Vagina (tissue), 2 donors: ENCODE measurements at places on chromosomes 6 and 20.

- DNase-seq: no peak
Measured at GRCh38 chr6:167472148-167472547, 147.3 kb downstream of the TTLL2 start.

DNA sequence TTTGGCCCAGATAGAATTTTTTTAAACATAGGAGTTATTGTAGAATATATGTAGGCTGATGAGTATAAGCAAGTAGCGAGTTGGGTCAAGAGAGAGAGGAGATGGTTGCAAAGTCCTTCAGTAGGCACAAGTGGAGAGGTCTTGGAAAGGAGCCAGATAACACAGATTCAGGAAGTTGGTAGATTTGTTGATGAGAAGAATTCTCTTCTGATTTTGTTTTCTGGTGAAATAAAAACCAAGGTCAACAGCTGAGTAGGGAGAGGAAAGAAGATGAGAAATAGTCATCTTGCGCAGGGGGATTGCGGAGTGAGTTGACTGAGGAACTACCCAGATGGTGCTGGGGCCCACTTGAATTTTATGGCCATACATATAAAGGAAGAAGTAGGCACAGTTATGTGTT lies 17.4 kb upstream of the CD83 start:
- no peak for DNase-seq

- no peak for DNase-seq
Measured at GRCh38 chr6:113888493-113888892, 31.3 kb downstream of the MARCKS start.

- DNase-seq: no peak
Measured at GRCh38 chr20:12391099-12391498, 473.4 kb downstream of the BTBD3 start.

DNA sequence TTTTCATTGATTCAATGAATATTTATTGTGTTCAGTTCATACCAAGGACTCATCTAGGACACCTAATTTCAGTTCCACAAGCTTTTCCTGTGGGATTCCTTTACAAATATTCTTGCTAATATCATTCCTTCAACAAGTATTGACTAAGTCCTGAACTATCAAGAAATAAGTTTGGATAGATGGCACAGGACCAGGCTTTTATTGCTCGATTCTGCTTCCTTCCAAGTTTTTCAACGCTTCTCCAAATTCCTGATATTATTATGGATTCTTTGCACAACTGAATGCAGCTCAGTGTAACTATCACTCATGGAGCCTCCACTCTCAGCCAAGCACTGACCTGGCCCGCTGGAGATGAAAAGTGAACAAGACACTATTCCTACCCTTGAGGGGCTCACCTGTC lies 32.7 kb upstream of the COL21A1 start:
- DNase-seq: no peak

- no peak for DNase-seq
Measured at GRCh38 chr20:16520154-16520553, 53.1 kb downstream of the KIF16B start.

DNA sequence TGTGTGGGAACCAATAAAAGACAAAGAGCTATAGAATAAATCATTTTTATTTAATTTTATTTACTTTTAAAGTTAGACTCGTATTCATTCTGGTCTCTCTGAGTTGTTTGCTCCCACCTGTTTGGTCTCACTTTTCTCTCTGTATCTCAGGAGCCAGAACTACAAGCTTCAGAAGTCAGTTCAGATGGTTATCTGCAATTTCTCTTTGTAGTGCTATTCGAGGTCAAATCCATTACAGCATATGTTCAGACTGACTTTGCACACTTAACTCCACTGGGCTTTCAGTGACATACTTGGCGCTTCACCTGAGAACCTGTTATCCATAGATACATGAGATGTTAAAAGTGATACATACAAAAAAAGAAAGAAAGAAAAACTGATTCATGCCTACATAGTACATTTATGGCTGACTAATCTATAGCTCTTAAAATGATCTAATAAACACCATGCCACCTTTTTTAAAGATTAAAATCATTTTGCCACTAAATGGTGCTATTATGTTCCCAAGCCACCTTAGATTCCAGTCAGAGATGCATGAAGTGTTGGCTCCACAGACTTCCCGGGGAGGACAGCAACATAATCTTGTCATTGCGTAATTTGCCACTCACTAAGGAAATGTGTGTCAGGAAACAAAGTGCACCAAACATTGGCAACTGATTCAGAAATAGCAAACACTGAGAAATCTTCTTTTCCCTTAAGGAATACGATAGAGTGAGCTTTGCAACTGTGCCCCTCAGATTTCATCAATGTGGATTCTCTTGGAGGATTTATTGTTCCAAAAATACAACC lies 396.7 kb downstream of the HACE1 start:
- no peak for DNase-seq

DNA sequence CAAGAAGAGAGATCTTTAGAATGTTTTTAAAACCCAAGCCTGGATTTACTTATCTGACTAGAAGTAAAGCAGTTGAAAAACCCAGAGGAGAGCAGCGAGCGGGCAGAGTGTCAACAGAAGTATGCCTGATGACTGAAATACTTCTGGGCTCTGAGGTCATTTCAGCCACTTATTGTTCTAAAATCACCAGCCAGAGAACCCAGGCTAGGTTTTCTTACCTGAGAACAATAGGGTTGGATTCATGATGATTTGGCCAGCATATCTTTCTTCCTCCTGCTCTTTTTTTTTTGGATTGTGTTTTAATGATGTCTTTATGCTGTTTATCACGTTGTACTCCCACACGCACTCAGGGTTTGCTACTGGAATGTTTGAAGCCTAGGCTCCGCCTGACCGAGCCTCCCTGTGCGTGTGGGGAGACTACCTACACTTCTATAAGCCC lies 63.0 kb upstream of the KIF25 start:
- no peak for DNase-seq

GRCh38 chr6:132391391-132392269 lies 9.6 kb downstream of the MOXD1 start:
- peak; percentile 95 for DNase-seq

DNA sequence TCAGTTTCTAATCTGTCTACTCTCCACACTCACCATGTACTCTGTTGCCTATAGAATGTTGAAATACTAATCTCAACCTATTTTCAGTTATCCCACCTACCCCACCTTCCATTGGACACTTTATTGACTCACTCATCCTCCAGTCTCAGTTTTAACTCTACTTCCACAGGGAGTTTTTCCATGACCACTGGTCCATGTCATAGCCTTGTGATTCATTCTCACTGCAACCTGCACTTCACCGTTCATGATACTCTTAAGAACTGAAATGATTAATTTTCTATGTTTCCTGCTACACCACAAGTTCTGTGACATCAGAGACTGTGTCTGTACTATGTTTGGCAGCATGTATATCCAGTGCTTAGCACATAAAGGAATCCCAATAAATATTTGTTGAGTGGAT lies 122.8 kb upstream of the HSF2 start:
- DNase-seq: no peak

DNA sequence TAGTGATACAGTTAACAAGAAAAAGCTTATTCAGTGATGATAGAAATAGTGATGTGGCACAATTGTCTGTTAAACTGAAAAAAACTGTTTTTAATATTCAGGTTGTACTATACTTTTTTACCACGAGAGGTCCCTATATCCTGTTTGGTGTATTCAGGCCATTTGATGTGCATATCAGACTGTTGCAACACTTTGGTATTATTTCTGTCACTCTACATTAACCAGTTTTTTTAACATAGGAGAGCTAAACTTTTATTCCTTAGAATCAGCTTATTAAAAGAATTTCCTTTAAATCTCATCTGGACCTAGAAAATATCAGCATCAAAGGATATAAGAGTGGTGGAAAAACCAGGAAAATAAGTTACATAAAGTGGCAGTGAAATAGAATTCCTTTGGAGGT lies 36.8 kb downstream of the TSPYL4 start:
- no peak for DNase-seq

- no peak for DNase-seq
Measured at GRCh38 chr6:135379647-135380046, 117.9 kb downstream of the AHI1 start.

DNA sequence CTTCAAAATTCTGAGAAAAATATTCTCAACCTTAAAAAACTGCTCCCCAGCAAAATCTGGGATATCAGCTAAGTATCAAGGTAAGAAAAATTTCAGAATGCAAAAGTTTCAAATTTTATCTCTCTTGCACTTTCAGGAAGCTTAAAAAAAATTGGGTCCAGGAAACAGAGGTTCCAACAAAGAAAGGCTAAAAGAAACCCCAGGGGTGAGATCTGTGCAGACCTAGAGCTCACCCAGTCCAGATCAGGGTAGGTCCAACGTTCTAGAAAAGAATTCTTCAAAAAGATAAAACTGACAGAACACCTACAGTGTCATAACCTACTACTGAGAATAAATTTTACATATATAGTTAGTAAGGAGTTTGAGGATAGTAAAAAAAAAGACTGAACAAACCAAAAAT lies 23.5 kb downstream of the ILRUN start:
- no peak for DNase-seq

DNA sequence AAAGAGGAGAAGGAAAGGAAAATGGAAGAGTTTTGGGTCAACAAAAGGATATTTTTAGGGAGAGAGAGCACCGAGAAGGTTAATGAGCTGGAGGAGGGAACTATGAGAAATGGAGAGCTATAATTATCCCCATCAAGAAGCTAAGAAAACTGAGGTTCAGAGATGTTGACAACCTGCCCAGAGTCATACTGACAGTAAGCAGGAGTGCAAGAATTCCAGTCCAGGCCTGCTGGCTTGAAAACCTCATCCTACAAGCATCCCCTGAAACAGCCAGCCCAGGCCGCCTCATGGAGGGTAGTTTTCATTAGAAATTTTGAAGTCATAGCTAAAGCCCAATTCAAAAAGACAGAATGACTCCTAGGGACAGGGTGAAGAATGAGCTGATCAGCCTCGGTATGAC lies 172.1 kb upstream of the LRFN2 start:
- DNase-seq: no peak

DNA sequence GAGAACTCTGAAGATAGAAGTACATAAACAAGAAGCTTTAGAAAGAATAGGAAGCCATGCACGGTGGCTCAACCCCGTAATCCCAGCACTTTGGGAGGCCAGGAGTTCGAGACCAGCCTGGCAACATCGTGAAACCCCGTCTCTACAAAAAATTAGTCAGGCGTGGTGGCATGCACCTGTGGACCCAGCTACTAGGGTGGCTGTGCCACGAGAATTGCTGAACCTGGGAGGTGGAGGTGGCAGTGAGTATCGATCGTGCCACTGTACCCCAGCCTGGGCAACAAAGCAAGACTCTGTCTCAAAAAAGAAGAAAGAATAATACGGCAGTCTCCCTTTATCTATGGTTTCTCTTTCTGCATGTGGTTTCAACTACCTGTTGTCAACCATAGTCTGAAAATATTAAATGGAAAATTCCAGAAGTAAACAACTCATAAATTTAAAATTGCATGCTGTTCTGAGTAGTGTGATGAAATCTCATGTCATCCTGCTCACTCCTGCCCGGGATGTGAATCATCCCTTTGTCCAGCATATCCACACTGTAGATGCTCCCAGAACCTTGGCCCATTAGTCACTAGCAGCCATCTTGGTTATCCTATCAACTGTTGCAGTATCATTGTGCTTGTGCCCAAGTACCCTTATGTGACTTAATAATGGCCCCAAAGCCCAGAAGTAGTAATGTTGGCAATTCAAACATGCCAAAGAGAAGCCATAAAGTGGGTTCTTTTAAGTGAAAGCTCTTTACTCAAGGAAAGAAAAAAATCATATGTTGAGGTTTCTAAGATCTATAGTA lies 22.1 kb downstream of the DEK start:
- DNase-seq: no peak

- DNase-seq: no peak
Measured at GRCh38 chr20:3532089-3532615, 61.3 kb downstream of the ATRN start.

DNA sequence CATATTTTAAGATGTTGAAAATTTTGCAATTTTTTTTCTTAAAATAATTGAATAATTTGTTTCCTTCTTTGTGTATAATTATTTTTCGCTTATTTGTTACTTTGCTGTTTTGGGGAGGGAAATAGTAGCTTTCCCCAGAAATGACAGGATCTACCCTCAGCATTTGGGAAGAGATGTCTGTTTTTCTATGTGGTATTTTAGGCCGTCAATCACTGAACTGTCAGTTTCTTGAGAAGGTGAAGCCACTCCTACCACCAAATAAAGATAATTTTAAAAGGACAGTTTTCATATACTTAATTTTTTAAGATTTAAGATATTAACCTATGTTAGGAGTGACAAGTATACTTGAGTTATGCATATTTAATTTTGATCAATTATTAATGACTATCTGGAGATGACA lies 31.5 kb downstream of the TSBP1 start:
- DNase-seq: no peak

- no peak for DNase-seq
Measured at GRCh38 chr6:161481786-161482516, 208.1 kb upstream of the AGPAT4 start.

GRCh38 chr6:144305985-144306384 lies 20.9 kb downstream of the UTRN start:
- no peak for DNase-seq

DNA sequence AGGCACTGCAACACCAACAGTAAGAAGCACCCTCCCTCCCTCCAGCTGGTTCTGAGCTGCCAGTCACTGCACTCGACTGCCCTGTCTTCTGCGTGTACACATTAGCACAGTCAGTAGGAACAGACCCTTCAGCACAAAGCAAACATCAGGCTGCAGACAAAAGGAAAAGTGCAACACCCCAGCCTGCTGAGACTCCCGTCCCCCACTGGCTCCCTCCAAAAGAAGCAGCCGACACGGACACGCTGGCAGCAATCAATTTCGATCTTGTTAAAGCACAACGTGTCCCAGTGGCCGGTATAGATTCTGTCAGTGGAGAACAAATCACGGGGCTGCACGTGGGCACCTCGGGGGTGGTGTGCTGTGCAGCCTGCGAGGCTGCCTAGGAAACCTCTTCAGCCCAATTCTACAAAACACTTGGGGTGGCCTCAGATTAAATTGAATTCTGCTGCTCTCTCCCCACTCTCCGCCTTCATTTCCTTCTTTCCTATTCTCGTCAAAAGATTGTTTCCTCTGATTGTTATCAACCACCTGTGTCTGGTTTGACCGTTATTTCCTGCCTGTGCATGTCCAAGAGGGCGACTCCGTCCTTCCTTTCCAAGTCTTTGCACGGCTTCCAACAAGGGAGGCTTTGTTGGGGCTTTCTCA lies 38.7 kb downstream of the TRAF3IP2 start:
- DNase-seq: no peak

DNA sequence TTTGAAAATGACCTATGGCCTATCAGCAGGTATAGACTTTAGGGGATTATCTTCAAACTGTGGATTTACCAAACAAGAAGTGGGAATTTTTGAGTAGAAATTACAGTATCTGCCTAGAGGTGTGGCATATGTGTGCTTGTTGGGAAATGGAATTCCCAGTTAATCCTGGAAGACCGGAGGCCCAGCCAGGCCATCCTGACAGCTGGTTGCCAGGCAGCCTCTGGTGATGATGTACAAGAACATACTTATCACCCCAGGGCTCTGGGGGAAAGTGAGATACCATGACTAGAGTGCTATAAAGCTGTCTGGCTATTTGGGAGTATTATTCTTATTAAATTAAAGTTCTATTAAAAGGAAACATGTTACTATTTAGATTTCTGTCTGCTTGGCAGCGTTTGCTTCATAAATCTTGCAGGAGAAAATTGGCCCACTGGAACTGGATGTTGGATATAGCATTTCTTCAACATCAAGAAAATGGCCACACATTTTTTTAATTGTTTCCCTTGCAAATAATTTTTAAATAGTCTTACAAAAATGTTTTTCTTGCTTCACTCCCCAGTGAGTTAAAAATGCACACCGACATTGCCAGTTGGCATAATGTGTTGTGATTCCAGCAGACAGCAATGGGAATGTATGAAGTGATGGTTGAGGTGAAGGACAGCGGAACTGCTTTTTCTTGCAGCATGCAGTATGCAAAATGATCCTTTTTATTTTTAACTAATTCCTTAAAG lies 187.8 kb downstream of the MYLK4 start:
- no peak for DNase-seq
